Sigmoid colon (tissue), 7 donors: ENCODE measurements at places on chromosomes 5 and 9. TPM values are rescaled to one million over a fixed set of nuclear protein-coding genes. Genes with fewer than 3 reads are reported as not detected.

The ORM2 gene
- 0.38 TPM for polyA plus RNA-seq

The FAM151B gene
- polyA plus RNA-seq: 1.2 TPM

The GADD45G gene
- 8.6 TPM for polyA plus RNA-seq

The PNPLA7 gene
- 1.8 TPM for polyA plus RNA-seq

The INSYN2B gene
- 0.03 TPM for polyA plus RNA-seq

The TLX3 gene
- polyA plus RNA-seq: not detected

The PCDHA1 gene
- polyA plus RNA-seq: not detected

The RELL2 gene
- 3.5 TPM for polyA plus RNA-seq

The FOXD4L4 gene
- not detected for polyA plus RNA-seq

The PCDHA5 gene
- 0.09 TPM for polyA plus RNA-seq

The CDKN2B-AS1 gene
- 250 TPM for polyA plus RNA-seq

The C5orf58 gene
- not detected for polyA plus RNA-seq

The PRUNE2 gene
- polyA plus RNA-seq: 7.4 TPM

The DMRT3 gene
- not detected for polyA plus RNA-seq

The PRLR gene
- 0.60 TPM for polyA plus RNA-seq

The NTNG2 gene
- polyA plus RNA-seq: 0.60 TPM

The IL9 gene
- not detected for polyA plus RNA-seq

The GRM6 gene
- polyA plus RNA-seq: not detected
